PC-9 (cell line): ENCODE measurements at places on chromosomes 16 and 17.

DNA sequence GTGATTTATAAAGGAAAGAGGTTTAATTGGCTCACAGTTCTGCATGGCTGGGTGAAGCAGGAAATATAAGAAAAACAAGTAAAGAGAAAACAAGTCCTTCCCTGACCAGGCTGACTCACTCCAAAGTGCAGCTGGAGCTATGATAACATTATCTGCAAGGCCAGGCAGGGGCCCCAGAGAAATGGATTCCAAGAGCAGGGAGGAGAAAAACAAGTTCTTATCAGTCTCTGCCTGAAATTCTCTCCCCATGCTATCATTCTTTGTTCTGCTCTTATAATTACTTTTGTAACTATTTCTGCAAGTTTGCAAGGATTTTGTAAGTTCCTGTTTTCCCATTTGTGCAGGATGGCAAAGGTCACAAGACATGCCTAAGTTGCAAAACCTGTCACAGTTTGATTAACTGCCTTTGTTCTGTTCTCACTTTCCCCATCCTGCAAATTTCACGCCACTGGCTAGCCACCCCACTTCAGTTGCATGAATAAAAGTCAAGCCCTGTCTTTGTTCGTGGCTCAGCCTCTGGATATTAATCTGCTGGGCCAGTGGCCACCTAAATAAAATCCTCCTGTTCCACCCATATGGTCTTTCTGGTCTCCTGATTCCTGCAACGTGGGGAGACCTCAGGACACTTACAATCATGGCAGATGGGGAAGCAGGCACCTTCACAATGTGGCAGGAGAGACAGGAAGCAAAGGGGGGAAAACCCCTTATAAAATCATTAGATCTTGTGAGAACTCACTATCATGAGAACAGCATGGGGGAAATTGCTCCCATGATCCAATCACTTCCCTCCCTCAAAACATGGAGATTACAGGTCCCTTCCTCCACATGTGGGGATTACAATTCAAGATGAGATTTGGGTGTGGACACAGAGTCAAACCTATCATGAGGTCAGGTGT lies 13.1 kb downstream of the ABCA9 start:
- DNase-seq = peak; percentile 63

DNA sequence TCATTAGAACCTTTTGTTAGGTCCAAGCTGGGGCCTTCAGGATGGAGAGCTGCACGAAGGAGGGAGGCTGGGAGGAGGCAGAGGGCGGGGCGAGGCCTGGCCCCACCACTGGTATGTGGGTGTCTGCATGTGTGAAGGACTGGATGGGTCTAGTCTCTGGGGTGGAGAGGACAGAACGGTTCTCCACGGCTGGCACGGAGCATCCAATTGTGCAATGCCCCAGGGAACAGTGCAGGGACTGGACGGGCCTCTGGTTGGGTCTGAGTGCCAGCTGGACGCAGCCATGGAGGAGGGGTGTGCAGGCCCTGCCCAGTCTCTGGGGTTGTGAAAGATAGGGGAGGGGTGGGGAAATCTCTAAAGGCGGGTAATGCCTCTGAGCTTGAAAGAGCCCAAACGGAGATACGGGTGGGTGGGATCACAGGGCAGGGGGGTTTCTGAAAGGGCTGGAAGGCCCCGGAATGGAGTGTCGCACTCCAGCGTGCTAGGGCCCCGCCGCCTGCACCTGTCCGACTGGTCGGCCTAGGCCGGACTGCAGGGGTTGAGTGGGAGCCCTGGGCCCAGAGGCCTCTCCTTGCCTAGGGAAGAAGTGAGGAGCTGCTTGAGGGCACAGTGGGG lies 1.6 kb downstream of the PPL start:
- DNase-seq = no peak

DNA sequence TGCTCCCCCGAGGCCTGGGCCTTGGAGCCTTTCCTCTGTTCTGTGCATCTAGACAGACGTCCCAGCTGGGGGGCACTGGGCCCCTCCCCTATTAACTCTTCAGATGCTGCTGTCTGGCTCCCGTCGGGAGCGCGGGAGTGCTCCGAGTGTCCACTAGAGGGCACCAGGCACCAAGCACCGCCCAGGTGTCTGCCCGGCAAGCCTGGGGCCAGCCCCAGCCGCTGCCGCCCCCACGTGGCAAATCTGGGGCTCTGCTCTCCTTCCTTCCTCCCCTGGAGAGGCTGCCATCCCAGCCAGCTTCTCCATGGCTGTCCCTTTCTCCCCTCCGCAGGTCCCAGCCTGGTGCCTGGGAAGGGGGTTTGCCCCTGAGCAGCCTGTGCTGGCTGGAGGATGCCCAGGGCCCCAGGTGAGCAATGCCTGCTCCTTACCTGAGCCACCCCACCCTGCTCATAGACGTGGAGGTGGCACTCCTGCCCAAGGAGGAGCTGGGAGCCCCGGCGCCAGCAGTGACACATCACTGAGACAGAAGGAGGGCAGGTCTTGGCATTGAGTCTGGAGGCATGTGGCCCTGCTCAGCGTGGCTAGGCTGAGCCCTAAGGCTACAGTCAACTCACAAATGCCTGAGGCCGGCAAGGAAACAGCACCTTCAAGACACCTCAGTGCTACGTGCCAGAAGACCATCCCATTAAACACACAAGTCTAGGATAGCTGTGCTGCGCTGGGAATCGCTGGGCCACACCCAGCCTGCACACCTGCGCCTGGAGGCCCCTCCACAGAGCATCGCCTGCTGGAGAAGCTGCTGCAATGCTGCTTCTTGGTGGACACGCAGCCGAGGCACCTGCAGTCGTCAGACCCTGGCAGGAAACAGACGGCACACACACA lies 19.7 kb downstream of the TMEM235 start:
- peak; percentile 63 for DNase-seq

- no peak for DNase-seq
Observed at GRCh38 chr17:4554441-4554996, 665 bp downstream of the MYBBP1A start.

- no peak for DNase-seq
Observed at GRCh38 chr17:33940769-33941370, 314.2 kb upstream of the CCL2 start.

GRCh38 chr17:45888392-45888791 lies 6.0 kb upstream of the MAPT start:
- DNase-seq = no peak

GRCh38 chr17:17782523-17783115 lies 54.2 kb downstream of the SREBF1 start:
- peak; percentile 49 for DNase-seq

- DNase-seq = no peak
Observed at GRCh38 chr17:28857905-28858800, 3.3 kb downstream of the ERAL1 start.

GRCh38 chr17:47883589-47884426 lies 12.2 kb upstream of the SP2 start:
- DNase-seq = no peak

DNA sequence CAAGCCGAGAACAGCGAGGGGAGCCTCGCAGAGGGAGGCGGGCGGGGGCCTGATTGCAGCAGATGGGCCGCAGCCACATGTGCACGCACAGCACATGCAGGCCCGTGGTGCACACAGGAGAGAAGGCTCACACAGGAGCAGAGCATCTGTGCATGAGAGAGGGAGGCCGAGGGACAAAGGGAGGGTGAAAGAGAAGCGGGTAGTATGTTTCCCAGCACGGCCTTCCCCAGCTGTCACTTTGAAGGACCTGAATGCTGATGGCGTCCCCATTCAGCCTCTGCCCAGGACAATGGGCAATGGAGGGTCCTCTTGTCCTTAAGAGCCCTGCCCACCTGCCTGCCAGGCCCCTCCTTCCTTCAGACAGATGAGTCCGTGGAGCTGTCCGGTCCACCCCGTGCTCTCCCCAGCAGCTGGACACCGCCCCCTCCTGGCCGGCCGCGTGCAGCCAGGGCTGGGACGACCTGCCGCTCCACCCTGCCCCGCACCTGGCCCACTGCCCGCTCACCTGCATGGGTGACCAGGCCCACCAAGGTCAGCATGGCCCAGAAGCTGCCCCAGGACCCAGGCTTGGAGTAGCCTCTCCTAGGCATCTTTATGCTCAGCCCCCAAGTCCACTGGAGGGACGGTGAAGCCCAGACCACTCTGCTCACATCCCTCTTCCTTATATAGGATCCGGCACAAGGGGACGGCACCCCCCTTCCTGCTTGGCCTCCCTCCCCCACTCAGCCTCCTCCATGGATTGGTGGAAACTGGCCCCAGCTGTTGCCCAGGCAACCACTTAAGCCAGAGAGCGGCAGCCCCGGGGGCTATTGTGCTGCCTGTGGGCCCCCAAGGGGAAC lies at the start of gene BTBD17:
Gene BTBD17 (minus strand): TSS at position 639 of the 839 bp plus-strand sequence. CDS start 49 bp downstream, at position 590.
- no peak for DNase-seq

DNA sequence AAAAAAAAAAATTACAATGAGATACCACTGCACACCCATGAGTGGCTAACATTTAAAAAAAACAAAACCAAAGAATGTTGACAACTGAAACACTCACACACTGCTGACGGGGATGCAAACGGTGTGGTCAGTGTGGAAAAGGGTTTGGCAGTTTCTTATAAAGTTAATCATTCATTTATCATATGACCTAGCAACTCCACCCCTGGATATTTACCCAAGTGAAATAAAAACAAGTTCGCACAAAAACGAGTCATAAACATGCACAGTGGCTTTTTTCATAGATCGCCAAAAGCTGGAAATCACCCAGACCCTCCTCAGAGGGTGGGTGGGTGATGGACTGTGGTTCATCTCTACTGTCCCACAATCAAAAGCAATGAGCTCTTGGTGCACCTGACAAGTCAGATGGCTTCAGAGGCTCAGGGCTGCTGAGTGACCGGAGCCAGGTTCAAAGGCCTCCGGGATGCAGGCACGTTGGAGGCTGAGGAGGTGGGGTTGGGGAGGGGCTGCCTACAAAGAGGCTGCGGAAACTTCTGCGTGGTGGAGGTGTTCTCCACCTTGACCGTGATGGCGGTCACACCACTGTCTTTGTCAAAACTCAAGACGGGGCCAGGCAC lies 14.2 kb downstream of the RAB40B start:
- no peak for DNase-seq
